ENCODE measurements at places on chromosomes 13 and 19.
A peak's percentile ranks its signal among the peaks of the same experiment; 100 is the strongest.

- no peak for DNase-seq
These were observed 247.6 kb upstream of the ARGLU1 start for GRCh38 chr13:106815545-106815944.

DNA sequence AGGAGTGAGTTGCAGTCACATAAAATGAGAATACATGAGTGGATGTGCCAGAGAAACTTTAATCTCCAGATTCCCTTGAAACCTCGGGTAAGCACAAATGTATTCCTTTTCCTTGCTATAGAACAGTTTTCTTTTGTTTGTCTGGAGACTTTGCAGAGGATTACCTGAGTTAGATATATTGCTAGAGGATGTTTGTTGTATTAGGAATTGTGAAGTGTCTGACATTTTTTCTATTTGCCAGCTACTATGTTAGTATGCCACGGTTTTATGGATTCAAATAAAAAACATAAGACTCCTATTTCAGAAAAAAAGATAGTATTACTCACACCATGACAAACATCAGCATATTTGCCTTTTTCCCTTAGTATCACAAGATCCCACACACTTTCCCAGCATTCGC is 844.9 kb upstream of the SLITRK5 start:
- DNase-seq, result no peak

- DNase-seq, result peak; percentile 46
These were observed 41.9 kb upstream of the POSTN start for GRCh38 chr13:37640499-37640898.

- DNase-seq, result no peak
These were observed 6.2 kb downstream of the MYO1F start for GRCh38 chr19:8571006-8571411.

DNA sequence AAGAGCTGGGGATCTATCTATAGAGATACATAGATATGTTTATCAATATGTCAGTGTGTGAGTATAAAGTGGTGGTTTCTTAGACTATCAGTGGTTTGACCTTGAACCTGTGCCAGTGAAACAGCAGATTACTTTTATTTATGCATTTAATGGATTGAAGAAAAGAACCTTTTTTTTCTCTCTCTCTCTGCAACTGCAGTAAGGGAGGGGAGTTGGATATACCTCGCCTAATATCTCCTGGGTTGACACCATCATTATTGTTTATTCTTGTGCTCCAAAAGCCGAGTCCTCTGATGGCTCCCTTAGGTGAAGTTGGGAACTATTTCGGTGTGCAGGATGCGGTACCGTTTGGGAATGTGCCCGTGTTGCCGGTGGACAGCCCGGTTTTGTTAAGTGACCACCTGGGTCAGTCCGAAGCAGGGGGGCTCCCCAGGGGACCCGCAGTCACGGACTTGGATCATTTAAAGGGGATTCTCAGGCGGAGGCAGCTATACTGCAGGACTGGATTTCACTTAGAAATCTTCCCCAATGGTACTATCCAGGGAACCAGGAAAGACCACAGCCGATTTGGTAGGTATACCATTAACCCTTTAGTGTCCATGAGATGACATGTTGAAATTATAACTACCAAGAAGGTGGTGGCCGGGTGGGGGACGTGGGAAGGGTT is 880 bp downstream of the FGF9 start:
- no peak for DNase-seq

DNA sequence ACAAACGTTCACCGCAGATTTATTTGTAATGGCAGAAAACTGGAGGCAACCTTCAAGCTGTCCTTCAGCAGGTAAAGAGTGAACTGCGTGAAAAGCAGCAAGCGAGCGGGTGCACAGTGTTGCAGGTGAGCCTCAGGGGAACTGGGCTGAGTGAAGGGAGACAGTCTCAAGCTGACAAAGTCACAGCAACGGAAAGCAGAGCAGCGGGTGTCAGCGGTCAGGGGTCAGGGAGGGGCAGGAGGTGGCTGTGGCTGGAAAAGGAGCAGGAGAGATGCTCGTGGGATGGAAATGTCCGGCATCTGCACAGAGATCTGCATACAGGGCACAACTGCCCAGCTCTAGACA is 8.5 kb upstream of the RASA3 start:
- no peak for DNase-seq

- no peak for DNase-seq
These were observed 94.2 kb upstream of the MCF2L start for GRCh38 chr13:112874751-112875300.

GRCh38 chr19:41649827-41650226 is 23.0 kb upstream of the CEACAM4 start:
- no peak for DNase-seq

DNA sequence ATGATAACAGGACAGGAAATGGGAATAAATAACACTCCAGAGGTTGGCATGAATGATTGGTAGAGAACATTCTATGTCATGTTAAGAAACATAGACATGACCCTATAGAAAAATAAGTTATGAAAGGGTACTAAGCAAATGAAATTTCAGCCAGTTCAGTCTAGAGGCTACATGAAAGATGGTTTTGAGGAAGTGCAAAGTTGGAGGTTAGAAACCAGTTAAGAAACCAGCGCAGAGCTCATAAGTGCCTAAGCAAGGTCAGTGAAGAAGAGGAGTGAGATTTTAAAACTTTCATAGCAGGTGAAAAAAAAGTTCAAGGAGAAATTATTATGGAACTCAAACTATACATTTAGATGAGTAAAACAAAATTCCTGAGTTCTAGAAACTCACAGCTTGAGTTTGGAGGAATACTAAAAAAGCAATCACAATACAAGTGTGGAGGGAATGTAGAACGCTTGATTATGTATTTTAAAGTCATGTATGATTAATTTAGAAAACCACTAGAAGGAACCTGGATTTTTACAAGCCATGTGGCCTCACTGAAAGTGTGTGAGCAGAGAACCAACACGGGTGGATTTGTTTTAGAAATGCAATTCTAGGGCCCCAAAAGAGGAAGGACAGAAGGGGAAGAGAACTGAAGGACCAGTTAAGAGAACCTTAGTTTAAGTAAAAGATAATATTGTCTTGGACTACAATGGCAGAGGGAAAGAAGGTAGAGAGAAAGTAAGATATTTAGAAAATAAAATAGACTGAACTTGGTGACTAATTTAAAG is 162.4 kb downstream of the PCDH20 start:
- DNase-seq, result no peak

- peak; percentile 55 for DNase-seq
These were observed 9.6 kb upstream of the NOTCH3 start for GRCh38 chr19:15210323-15210781.

DNA sequence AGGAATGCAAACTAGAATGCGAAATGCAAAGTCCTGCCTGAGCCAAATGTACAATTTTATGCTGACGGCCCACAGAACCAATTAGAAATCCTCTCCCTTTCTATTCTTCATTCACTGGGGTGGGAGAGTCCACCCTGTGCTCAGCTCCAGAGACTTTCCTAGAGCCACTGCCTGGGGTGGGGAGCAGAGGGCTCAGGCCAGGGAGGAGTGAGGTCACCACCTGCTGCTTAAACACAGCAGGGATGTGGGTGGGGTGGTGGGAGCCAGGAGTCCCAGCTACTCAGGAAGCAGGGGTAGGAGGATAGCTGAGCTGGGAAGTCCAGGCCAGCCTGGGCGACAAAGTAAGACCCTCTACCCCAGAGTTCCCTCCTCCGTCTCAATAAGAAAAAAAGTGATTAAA is 26.9 kb upstream of the ZNF83 start:
- no peak for DNase-seq

DNA sequence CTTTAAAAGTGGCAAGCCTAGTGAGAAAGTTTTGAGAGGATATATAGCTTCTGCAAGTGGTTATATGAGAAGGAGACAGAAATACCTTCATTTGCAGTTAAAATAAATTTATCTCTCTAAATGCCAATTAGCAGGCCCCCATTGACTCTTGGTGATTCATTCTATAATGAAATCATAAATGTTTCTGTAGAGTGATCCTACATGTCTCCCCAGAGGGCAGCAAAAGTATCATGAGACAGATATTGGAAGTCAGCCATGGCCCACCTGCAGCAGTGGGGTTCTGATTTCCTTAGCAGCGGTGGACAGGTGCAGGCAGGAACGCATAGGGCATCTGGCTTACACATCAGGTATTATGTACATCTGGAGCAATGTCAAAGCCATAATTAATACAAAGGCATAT is 385.4 kb upstream of the SLC10A2 start:
- DNase-seq, result no peak

- no peak for DNase-seq
These were observed 162.9 kb upstream of the NBEA start for GRCh38 chr13:34779171-34779570.

DNA sequence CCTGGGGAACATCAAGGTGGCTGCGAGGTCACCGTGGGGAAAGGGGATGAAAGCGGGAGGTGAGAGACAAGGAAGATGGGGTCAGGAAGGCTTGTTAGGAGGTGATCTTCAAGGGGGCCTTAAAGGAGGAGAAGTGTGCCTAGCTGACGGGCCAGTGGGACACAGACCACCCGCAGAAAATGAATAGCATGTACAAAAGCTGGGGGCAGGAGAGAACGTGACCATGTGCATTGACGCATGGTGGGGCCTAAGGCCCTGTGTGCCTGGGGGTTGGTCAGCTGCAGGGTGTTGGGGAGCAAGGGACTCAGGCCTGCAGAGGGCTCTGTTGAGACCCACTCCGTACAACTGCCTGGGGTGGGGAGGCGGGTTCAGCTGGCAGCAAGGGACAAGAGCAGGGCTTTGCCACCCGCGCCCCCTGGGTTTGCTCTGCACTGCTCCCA is 5.9 kb downstream of the RAB8A start:
- no peak for DNase-seq

DNA sequence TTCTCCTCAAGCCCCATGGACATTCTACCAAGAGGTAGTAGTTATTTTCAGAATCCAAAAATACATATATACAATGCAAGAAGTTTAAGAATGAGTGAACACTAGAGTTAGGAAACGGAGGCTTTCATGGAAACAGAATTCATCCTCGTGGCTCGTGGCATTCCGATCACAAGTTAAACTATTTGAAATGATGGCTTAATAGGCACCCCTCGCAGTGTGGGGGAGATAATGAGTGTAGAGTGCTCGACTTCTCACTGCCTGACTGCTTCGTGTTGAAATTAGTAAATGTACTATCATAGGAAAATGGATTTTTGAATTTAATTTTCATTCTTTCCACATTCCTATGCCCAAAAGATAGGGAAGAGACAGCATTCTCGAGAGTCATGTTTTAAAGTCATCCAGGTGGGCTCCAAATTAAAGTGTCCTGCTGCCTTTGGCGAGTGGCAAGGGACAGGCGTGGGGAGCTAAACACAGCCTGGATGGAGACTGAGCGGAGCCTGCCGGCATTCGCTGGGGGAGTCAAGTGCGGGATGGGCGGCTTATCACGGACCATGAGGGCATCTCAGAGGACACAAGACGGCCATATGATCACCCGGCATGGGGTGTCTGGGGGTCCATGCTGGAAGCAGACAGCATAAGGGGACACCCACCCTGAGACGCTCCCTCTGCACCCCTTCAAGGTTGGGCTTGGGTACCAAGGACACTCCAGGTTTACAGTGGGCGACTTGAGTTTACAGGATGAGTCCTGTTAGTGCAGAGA is 165.2 kb downstream of the TEX29 start:
- no peak for DNase-seq

- no peak for DNase-seq
These were observed 393.7 kb downstream of the GPC6 start for GRCh38 chr13:93620181-93620765.

- DNase-seq, result no peak
These were observed 285.6 kb downstream of the MTUS2 start for GRCh38 chr13:29105779-29106178.

DNA sequence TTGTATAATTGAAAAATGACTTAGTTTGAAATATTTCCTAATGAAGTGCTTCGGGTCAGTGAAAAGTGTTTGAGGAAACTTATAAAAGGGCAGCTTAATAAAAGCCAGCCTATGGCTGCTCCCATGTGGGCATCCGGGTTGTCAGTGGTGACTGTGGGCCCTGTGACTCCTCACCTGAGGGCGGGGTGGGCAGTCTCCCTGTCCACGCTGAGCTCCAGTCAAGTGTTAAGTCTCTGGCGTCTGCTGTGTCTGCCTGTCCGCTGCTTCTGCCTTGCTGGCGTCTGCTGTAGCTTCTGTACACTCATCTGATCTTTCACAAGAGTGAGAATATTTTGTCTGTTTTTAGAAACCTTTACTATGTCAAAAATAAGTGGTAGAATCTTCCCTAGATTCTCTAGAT is 7.1 kb downstream of the LAMP1 start:
- no peak for DNase-seq

DNA sequence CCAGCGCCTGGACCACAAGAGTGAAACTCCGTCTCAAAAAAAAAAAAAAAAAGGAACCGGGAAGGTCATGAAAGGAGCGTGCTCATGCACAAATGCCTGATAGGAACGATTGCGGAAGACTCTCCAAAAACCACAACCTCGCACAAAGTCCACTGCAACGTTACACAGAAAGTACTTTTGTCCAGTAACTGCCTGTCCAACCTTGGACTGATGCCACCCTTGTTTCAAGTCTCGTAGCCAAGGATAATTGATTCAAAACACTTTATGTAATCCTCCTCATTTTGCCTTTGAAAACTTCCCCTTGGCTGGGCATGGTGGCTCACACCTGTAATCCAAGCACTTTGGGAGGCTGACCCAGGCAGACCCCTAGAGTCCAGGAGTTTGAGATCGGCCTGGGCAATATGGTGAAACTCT is 13.7 kb downstream of the LGALS7 start:
- DNase-seq, result no peak

DNA sequence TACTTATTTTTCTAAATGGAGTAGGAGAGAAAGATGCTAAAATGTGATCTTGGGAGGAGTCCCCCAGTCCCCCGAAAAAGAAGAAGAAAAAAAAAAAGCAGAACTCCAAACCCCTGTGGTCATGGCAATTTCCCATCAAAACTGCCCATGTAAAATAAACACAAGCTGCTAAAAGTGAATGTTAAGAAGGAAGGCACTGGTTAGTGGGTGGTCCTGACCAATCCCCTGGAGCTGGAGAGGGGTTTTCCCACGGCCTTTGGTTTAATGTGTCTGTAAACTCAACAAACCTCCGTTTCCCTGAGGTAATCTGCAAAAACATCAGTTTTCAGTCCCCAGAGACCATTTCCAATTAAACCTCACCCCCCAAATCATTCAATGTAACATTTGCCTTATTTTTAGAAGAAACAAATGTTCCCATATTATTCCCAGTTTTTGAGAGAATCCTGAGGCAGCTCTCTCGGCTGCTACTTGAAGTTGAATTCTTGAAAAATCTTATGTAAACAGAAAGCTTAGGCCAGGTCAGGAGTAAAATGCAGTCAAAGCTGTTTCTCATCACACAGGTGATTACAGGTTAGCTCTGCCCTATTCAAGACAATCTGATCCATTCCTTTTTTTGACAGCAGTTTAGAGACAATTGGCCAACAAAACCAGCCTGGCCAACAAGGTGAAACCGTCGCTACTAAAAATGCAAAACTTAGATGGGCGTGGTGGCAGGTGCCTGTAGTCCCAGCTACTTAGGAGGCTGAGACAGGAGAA is 17.0 kb downstream of the RAB3D start:
- no peak for DNase-seq

GRCh38 chr19:50790922-50791467 is 780 bp downstream of the ACP4 start:
- no peak for DNase-seq

DNA sequence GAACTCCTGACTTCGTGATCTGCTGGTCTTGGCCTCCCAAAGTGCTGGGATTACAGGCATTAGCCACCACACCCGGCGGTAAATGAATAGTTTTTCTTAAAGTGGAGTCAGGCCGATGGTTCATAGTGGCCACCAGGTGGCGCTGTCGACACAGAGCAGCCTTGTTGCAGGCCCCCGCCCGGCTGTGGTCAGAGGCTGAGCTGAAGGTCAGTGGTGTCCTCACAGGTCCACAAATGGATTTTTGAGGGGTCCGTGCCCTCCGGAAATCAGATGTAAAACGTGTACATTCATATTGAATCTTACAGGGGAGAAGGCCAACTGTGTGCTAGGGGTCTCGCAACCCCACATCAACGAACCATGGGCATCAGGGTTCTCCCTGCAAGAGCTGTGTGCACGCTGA is 13.4 kb upstream of the WDR18 start:
- no peak for DNase-seq
